ENCODE measurements at places on chromosomes 4 and X.
A peak's percentile ranks its signal among the peaks of the same experiment; 100 is the strongest.

DNA sequence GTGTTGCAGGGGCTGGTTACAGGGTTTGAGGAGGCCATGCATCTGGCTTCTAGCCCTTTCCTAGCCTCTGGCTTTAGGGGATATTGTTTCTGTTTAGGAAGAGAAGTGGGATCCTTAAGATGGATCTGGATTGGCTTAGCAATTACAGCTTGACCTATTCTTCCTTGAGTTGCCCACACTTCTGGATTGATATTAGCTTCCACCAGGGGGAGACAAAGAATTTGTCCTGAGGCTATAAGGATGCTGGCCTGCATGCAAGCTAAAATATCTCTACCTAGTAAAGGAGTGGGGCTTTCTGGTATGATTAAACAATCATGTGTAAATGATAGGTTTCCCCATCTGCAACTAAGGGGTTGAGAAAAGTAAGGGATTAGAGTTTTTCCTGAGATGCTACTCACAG lies 117.2 kb downstream of the TEX13C start:
- peak; percentile 16 for DNase-seq

DNA sequence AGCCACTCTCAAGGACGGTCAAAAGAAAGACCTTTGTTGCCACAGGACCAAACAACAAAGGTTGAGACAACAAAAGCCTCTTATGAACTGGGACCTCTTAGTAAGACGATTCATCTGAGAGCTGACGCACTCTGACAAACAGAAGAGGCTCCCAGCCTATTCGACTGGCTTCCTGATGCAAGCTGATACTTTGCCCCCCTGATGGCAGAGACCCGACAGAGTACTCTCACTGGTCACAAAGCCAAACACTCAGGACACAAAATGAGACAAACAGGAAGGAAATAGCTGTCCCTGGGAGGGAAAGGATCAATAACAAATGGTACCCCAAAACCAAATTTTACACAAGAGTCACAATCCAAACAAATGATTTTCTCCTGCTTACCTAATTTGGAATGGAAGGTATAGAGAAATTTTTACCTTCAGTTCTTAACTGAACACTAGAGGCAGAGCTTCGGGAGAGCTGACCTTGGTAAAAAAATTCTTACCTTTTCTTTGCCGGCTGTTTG lies 75.2 kb upstream of the PLAC8 start:
- no peak for DNase-seq

DNA sequence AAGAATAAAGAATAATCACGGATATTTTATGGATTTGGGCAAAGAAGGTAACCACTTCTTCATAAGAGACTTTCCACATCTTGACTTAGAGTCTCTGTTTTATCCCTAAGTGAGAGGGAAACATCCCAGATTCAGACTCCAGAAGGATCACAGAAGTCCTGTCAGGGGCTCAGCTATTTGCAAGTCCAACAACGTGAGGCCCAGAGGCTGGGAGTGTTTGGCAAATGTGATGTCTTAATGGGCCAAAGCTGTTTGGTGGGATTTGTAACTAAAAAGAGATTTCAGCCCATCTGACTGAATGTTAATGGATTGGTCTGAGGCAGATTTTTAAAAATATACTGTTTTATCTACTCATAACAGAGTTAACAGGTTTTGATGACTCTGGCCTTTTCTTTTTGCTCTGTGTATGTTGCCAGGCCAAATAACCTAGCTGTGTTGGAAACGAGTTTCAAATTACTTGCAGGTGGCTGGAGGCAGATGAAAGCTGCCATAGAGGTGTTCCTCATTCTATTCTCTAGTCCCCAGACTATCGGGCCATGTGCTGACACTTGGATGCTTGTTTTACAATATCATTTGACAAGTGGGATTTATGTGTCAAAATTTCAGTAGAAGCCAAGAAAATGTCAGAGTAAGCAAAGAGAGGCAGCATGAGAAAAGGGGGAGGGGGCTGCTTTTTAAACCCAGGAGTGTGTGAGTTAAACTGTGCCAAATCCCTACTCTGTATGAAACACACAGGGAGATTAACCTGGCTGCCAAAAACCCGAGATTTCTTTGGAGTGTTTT lies 330.9 kb downstream of the DCHS2 start:
- no peak for DNase-seq

DNA sequence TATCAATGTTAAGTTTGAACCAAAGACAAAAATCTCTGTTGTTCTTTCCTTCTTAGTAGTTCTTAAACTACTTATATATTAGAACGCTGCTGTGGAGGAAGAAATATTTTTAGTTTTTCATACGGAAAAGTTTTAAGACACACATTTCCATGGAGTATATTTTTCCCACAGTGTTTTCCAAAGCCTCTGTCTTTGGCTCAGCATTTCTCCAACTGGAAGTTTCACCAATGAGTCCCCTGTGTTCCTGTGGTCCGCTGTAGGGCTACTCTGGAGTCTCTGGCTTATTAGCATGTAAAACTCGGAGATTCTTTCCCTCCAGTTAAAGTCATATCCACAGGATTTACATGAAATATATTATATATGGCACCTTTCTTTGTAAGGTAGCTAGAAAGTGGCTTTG lies 249.0 kb downstream of the CBR4 start:
- no peak for DNase-seq

DNA sequence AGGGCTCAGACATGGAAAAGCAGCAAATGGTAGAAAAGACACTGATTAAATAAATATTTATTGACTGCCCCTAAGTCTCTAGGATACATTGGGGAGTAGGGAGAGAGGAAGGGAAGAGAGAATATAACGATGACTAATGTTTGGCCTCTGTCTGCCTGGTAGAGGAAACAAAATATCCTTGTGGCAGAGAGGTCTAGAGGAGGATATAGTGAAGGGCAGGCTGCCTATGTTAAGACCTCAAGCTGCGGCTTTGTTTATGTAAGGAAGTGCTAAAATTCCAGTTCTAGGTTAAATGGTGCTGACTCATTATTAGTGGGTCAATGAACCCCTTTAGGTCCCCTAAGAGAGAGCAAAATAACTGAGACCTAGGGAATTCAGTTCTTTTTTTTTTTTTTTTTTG lies 427.3 kb upstream of the FTHL17 start:
- peak; percentile 50 for DNase-seq

DNA sequence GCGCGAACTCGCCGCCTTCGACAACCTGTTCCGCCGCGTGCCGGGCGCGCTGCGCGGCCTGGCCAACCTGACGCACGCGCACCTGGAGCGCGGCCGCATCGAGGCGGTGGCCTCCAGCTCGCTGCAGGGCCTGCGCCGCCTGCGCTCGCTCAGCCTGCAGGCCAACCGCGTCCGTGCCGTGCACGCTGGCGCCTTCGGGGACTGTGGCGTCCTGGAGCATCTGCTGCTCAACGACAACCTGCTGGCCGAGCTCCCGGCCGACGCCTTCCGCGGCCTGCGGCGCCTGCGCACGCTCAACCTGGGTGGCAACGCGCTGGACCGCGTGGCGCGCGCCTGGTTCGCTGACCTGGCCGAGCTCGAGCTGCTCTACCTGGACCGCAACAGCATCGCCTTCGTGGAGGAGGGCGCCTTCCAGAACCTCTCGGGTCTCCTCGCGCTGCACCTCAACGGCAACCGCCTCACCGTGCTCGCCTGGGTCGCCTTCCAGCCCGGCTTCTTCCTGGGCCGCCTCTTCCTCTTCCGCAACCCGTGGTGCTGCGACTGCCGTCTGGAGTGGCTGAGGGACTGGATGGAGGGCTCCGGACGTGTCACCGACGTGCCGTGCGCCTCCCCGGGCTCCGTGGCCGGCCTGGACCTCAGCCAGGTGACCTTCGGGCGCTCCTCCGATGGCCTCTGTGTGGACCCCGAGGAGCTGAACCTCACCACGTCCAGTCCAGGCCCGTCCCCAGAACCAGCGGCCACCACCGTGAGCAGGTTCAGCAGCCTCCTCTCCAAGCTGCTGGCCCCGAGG lies 27.0 kb downstream of the NYX start:
- DNase-seq: no peak

- no peak for DNase-seq
These were observed 567.4 kb upstream of the GALNT7 start for GRCh38 chr4:172601195-172601594.

GRCh38 chr4:123386609-123387008 lies 10.0 kb upstream of the SPRY1 start:
- peak; percentile 4 for DNase-seq

GRCh38 chr4:85740431-85740861 lies 265.5 kb downstream of the ARHGAP24 start:
- peak; percentile 48 for DNase-seq

- peak; percentile 50 for DNase-seq
These were observed 126.9 kb downstream of the CBLL2 start for GRCh38 chrX:22399437-22400192.

GRCh38 chr4:16411501-16412085 lies 185.3 kb upstream of the TAPT1 start:
- no peak for DNase-seq

- no peak for DNase-seq
These were observed 16.8 kb downstream of the ARHGEF38 start for GRCh38 chr4:105569057-105569865.

DNA sequence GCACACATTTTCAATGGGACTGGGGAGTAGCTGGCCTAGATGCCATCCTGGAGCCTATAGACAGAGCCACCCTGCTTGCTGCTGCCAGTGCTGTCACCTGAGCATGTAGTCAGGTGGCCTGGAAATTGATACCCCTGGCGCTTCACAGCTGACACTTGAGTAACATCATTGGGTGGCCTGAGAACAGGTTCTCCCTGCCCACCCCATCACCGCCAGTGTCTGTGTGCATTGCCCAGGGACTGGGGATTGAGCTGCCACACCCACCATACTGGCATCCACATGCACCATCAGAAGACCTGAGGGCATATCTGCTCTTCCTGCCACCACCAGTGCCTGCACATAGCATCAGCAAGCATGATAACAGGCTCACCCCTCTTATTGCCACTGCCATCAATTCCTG lies 1142.9 kb upstream of the PABPC4L start:
- DNase-seq: no peak

GRCh38 chrX:136767104-136767941 lies 13.4 kb downstream of the ARHGEF6 start:
- peak; percentile 59 for DNase-seq

- no peak for DNase-seq
These were observed 68.0 kb upstream of the TMEM164 start for GRCh38 chrX:109934935-109935334.

DNA sequence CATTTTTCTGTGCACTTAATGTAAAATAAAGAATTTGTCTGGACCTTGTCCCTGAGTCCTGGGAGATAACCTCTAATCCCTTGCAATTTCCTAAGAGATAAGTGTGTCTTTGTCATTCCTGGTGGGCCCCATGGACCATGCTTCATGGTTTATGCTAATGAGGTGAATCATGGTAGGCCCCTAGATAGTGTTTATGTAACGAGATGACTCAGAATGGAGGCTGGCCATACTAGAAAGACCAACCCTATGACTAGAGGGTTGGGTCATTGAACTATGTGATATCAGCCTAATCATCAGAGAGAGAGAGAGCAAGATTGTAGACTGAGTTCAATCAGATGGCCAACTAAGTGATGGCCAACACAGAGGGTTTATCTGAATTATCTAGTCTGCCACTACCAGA lies 64.2 kb upstream of the NHSL2 start:
- peak; percentile 48 for DNase-seq

Measured in fibroblast of skin of right quadriceps (primary cell).